ENCODE measurements at places on chromosomes 5 and 9.
A peak's percentile ranks its signal among the peaks of the same experiment; 100 is the strongest.

DNA sequence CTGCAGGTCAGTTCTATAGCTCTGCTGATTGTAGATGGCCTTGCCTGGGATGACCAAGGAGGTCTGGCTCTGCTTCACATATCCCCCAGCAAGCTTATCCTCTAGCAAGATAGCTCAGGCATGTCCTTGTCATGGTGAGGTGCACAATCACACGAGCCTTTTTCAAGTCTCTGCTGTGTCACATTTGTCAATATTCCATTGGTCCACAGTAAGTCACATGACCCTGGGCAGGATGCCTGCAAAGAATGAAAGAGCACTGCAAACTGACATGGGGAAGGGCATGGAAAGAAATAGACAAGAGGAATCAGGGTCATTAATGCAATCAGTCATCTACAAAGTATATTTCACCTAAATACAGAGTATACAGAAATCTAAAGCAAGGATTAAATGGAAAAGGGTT is 142.0 kb downstream of the RORB start:
- no peaks in the 10 kb centered on the region for H3K27me3 ChIP-seq
- no peak for DNase-seq
- no peak overlapping the region for H3K27ac ChIP-seq

- no peak for DNase-seq
- no peaks in the 10 kb centered on the region for H3K36me3 ChIP-seq
- H3K27me3 ChIP-seq = no peaks in the 10 kb centered on the region
- no peak overlapping the region for H3K4me3 ChIP-seq
- no peaks in the 10 kb centered on the region for H3K4me1 ChIP-seq
- no peak overlapping the region for H3K27ac ChIP-seq
Measured at GRCh38 chr9:10876333-10876732, 263.5 kb upstream of the PTPRD start.

- no peak overlapping the region for H3K27ac ChIP-seq
- H3K27me3 ChIP-seq = no peaks in the 10 kb centered on the region
- H3K4me3 ChIP-seq = no peak overlapping the region
Measured at GRCh38 chr9:17990602-17991001, 411.7 kb downstream of the SH3GL2 start.

GRCh38 chr9:88775037-88775471 is 216.2 kb upstream of the S1PR3 start:
- no peak overlapping the region for H3K4me3 ChIP-seq
- peak; percentile 61 for DNase-seq

DNA sequence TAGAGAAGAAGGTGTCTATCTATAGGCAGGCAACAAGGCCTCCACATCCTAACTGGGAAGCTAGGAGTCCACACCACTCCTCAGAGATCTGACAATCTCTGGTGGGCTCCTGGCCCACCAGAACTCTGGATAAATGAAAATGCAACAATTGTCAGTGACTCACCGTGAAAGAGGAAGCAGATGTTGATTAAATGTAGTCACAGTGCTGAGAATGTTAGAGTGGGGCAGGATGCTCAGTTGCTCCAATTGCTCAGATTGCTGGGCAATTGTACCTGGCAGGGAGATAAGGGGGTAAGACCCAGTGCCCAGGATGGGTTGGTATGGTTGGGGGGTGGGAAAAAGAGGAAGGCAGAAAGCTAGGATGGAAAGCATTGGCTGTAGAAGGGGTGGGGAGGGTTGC is 4.3 kb downstream of the CCL19 start:
- no peak overlapping the region for H3K4me3 ChIP-seq
- no peaks in the 10 kb centered on the region for H3K4me1 ChIP-seq
- no peaks in the 10 kb centered on the region for H3K36me3 ChIP-seq

DNA sequence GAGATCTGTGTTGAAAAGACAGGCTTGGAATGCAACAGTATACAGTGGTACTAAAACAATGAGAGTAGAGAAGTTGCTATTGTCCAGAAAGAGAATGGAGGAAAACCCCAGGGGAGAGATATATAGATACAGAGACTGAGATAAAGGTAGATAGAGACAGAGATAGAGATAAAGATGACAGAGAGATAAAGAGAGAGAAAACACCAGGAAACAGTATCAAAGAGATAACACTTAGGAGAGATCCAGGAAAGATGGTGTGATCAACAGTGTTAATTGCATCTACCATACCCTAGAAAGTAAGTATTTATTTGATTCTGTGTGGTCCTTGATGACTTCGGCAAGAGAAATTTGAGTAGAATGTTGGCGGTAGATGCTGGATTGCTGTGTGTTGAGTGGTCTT is 461.8 kb upstream of the RIOK2 start:
- no peak overlapping the region for H3K27ac ChIP-seq
- H3K4me3 ChIP-seq = no peak overlapping the region
- H3K27me3 ChIP-seq = no peaks in the 10 kb centered on the region
- no peak for DNase-seq

All from hepatocyte (in vitro differentiated cells).